Activated naive CD4-positive, alpha-beta T cell treated with anti-CD3 and anti-CD28 coated beads for 36 hours (primary cell): ENCODE measurements at places on chromosomes 7 and 10. TPM values are rescaled to one million over a fixed set of nuclear protein-coding genes. Genes with fewer than 3 reads are reported as not detected.

Gene KLF14
- not detected for total RNA-seq

Gene APBB1IP
- 30.9 TPM for total RNA-seq

Gene PTPRZ1
- total RNA-seq, result not detected

Gene SPDYE16
- 0.12 TPM for total RNA-seq

Gene GNGT1
- not detected for total RNA-seq

Gene AKR1D1
- not detected for total RNA-seq

Gene CYP3A4
- not detected for total RNA-seq

Gene GPR37
- total RNA-seq, result not detected

Gene ZNF365
- not detected for total RNA-seq

Gene ANTXRL
- not detected for total RNA-seq

DNA sequence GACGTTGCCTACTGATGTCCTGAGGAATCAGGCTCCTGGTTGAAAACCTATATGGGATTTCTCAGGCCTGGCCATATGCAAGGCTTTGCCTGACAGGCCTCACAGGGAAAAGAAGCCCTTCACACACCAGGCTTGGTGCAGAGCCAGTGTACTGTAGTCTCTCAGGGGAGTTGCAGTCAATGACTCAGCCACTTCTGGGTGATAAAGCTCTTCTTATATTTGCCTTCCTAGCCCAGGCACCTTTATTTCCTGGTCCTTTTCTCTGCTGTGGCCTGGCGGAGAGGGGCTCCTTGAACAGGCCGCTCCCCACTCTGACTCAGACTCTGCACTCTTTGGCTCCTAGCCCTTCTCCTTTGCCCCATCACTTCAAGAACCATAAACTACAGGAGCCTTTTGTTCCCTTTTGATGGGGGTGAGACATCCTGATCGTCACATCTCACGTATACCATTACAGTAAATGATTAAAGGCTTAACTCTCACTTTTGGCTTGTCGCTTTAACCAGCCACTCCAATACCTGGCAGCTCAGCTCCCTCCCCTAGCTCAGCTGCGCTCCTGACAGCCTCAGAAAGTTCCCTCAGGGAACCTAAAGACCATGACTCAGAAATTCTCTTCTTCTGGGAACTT is 33.5 kb downstream of the DPY19L1 start:
- no peak overlapping the region for H3K27ac ChIP-seq
- H3K4me3 ChIP-seq, result no peak overlapping the region
- peaks cover 10% of the 10 kb centered on the region for H3K36me3 ChIP-seq
- DNase-seq, result no peak
- H3K4me1 ChIP-seq, result no peaks in the 10 kb centered on the region

GRCh38 chr10:86403183-86403797 is 36.7 kb upstream of the GRID1 start:
- H3K4me3 ChIP-seq, result no peak overlapping the region
- no peak for DNase-seq
- H3K27ac ChIP-seq, result no peak overlapping the region
- H3K27me3 ChIP-seq, result no peaks in the 10 kb centered on the region
- no peaks in the 10 kb centered on the region for H3K36me3 ChIP-seq

GRCh38 chr7:129009437-129009836 is 45.5 kb downstream of the TNPO3 start:
- DNase-seq, result no peak
- no peaks in the 10 kb centered on the region for H3K27me3 ChIP-seq
- peak overlapping the region; percentile 84 for H3K27ac ChIP-seq
- H3K4me1 ChIP-seq, result peaks cover 35% of the 10 kb centered on the region

DNA sequence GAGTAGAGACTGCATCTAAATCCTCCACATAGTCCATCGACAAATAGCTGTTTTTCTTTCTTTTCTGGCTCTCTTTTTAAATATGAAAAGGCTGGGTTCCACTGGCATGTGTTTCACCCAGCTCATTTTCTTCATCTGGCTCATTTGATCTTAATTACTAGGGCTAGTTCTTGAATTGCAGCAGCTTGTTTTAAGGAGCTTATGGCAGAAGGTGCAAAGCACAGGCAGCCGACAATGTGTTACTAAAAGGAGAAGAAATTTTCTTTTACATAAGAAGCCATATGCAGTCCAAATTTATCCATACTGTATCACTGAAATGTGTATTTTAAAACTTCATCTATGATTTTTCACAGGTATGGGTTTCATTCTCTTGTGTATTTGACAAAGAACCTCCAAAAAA is 205.6 kb upstream of the PTER start:
- no peak overlapping the region for H3K4me3 ChIP-seq
- H3K27me3 ChIP-seq, result no peaks in the 10 kb centered on the region
- no peaks in the 10 kb centered on the region for H3K4me1 ChIP-seq

DNA sequence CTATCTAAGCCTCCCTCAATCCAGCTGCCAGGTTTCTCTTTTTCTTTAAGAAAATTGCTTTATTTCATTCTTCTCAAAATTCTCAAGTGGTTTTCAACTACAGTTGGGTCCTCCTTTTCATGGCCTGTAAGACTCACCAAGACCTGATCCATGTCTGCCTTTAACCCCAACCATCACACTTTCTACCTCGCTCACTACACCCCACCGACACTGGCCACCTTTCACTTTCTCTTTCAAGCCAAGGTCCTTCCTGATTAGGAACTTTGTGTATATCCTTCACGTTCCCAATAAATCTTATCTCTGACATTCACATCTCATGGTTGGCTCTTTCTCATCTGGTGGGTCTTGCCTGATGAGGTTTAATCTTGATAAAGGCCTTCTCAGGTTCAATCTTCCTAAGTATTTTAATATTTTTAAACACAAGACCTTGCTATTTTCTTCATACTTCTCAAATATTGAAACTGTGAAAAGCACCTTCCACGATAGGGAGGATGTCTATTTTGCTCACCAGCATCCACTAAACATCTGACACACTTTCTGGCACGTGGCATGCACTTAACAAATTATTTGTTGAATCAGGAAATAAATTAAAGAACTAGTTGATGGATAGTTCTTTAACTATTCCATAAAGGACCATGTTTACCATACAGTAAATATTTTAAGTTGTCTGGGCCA is 624.8 kb downstream of the GRID1 start:
- H3K36me3 ChIP-seq, result no peaks in the 10 kb centered on the region
- H3K27me3 ChIP-seq, result peaks cover 7% of the 10 kb centered on the region

- peaks cover 2% of the 10 kb centered on the region for H3K4me1 ChIP-seq
- DNase-seq, result no peak
- H3K4me3 ChIP-seq, result no peak overlapping the region
Observed at GRCh38 chr7:30805081-30805691, 34.0 kb downstream of the MINDY4 start.

DNA sequence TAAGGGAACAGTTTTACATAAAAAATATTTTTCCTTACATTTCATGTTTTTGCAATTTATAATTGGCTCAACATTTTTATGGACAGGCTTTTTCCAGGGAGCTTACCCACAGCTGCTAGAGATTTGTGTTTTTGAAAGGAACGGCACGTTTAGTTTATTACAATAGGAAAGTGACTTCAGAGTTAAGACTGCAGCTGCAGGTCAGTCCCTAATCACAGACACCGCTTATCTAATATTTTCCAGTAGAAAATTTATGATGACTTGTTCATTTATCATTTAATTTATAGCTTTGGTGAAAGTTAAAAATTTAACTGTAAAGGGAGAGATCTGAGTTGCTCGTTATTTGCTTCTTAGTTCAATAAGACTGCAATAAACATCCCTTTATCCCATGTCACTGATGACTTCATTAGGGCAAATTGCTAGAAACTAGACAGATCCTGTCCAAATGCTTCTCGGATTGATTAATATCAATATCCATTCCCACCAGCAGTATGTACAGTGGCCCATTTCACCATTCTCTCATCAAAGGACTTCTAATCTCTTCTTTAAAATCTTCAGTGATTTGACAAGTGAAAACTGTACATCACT is 97.0 kb upstream of the ODAD2 start:
- H3K27me3 ChIP-seq, result no peaks in the 10 kb centered on the region
- DNase-seq, result no peak
- H3K27ac ChIP-seq, result no peak overlapping the region
- H3K4me1 ChIP-seq, result no peaks in the 10 kb centered on the region
- H3K4me3 ChIP-seq, result no peak overlapping the region

- DNase-seq, result no peak
- no peaks in the 10 kb centered on the region for H3K4me1 ChIP-seq
- H3K36me3 ChIP-seq, result no peaks in the 10 kb centered on the region
- no peaks in the 10 kb centered on the region for H3K27me3 ChIP-seq
- H3K27ac ChIP-seq, result no peak overlapping the region
Observed at GRCh38 chr7:67758551-67758950, 761.9 kb downstream of the TYW1 start.

- no peak overlapping the region for H3K4me3 ChIP-seq
- H3K36me3 ChIP-seq, result no peaks in the 10 kb centered on the region
- H3K27me3 ChIP-seq, result no peaks in the 10 kb centered on the region
- DNase-seq, result no peak
- no peaks in the 10 kb centered on the region for H3K4me1 ChIP-seq
- no peak overlapping the region for H3K27ac ChIP-seq
Observed at GRCh38 chr10:55078121-55078520, 277.1 kb upstream of the PCDH15 start.

DNA sequence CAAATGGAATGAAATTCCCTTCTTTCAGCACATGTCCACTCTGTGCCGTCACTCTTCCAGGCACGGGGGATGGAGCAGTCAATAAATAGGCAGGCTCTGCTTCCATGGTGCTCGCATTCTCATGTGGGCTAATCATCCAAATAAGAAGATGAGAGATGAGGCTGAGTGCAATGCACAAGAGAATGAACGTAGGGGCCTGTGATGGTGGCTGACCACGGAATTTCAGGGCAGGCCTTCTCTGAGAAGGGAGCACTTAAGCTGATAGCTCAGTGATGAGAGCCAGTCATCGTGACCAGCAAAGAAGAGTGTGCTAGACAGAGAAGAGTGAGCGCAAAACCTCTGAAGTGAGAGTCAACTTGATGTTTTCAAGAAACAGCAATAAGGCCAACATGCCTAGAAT is 47.9 kb downstream of the TAF3 start:
- peaks cover 23% of the 10 kb centered on the region for H3K4me1 ChIP-seq
- no peaks in the 10 kb centered on the region for H3K27me3 ChIP-seq
- no peak overlapping the region for H3K4me3 ChIP-seq
- DNase-seq, result no peak

GRCh38 chr10:43214071-43214955 is 52.6 kb downstream of the RASGEF1A start:
- H3K36me3 ChIP-seq, result no peaks in the 10 kb centered on the region
- H3K4me3 ChIP-seq, result no peak overlapping the region
- H3K4me1 ChIP-seq, result no peaks in the 10 kb centered on the region
- no peak for DNase-seq

DNA sequence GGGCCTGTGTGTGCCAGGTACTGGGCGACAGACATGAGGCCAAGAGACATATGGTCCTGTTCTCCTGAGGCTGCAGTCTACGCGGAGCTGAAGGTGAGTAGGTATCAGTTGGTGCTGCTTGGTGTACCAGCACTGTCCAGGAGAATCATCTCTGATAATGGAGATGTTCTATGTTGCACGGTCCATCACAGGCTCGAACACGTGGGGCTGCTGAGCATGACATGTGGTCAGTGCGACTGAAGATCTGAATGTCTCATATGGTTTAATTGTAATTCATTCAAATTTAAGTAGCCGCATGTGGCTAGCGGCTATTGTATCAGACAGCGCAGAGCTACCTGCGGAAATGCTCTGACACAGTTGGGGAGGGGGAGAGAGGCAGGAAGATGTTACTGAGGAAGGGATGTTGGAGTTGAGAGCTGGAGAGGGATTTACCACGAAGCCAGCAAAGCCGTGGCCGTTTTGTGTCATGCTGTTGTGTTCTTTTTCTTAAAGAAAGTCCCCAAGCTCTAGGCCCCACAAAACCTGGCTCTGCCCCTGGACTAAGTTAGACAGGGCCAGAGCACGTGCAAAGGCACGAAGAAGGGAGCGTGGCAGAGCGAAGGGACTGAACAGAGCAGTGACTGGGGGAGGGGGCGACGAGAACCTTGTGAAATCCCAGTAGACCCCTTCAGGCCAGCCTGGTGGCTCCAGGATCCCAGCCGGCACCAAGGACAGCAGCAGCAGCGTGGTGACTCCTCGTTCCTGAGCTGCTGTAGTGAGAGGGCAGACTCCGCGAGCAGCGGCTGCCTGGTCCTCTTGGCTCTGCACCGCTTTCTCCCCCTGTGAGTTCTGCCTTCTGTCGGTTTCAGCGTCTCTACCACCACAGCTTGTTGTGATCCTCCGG is 20.0 kb downstream of the SMKR1 start:
- no peak overlapping the region for H3K4me3 ChIP-seq
- DNase-seq, result no peak
- H3K4me1 ChIP-seq, result no peaks in the 10 kb centered on the region
- no peak overlapping the region for H3K27ac ChIP-seq
- no peaks in the 10 kb centered on the region for H3K36me3 ChIP-seq

- no peaks in the 10 kb centered on the region for H3K27me3 ChIP-seq
- H3K4me1 ChIP-seq, result no peaks in the 10 kb centered on the region
Observed at GRCh38 chr7:157971501-157971900, 616.1 kb downstream of the PTPRN2 start.
